CD14-positive monocyte (primary cell): ENCODE measurements at places on chromosomes 2 and 18.

DNA sequence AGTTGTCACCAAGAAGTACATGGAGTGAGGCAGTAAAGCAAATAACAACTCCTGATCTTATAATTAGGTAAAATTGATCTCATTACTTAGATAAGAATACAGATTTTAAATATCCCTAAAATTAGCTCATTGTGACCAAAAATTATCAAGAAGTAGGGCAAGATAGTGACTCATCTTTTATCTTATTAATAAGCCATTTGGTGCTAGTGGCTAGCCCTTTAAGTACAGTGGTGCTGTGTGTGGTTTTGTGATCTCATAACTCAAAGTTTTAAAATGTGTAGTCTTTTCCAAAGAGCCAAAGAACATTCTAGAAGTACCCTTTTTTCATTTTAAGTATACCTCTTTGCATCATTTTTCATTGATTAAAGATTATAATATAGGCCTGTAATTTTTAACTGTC is 569.4 kb upstream of the SETBP1 start:
- DNase-seq = no peak

GRCh38 chr2:217935901-217936684 is 66.7 kb downstream of the TNS1 start:
- DNase-seq = no peak

- DNase-seq = no peak
Measured at GRCh38 chr2:157322432-157322831, 3.2 kb downstream of the ERMN start.

DNA sequence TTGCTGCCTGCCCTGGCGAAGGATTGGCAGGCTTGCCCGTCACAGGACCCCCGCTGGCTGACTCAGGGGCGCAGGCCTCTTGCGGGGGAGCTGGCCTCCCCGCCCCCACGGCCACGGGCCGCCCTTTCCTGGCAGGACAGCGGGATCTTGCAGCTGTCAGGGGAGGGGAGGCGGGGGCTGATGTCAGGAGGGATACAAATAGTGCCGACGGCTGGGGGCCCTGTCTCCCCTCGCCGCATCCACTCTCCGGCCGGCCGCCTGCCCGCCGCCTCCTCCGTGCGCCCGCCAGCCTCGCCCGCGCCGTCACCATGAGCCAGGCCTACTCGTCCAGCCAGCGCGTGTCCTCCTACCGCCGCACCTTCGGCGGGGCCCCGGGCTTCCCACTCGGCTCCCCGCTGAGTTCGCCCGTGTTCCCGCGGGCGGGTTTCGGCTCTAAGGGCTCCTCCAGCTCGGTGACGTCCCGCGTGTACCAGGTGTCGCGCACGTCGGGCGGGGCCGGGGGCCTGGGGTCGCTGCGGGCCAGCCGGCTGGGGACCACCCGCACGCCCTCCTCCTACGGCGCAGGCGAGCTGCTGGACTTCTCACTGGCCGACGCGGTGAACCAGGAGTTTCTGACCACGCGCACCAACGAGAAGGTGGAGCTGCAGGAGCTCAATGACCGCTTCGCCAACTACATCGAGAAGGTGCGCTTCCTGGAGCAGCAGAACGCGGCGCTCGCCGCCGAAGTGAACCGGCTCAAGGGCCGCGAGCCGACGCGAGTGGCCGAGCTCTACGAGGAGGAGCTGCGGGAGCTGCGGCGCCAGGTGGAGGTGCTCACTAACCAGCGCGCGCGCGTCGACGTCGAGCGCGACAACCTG is at the start of gene DES:
TSS of gene DES (plus strand) at position 223 of the 857 bp plus-strand sequence. CDS start at position 309, 86 bp downstream.
- DNase-seq = no peak

DNA sequence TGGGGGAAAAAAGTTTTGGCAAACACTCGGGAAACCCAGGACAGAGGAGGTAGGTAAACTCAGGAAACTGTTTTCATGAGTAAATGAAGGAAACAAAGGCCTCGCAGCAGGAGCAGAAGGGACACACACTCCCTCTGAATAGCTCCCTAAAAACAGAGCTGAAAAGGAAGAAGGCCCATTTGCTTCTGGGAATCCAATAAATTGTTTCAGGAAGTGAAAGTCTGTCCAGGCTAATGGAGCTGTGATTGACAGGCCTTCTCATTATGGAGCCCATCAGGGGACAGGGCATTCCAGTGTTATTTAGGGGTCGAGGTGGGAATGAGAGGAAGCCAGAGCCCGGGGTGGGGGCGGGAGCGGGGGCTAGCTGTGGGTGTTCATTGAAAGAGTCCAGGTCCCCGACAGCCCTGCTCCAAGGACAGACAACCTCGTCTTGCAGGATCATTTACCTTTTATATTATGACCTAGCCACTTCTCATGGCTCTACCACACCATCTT is 81.2 kb downstream of the GBX2 start:
- no peak for DNase-seq

GRCh38 chr2:202133909-202134265 is 60.8 kb downstream of the KIAA2012 start:
- DNase-seq = no peak

GRCh38 chr2:16972276-16972675 is 306.6 kb upstream of the CYRIA start:
- no peak for DNase-seq

- no peak for DNase-seq
Measured at GRCh38 chr18:7068871-7069590, 48.6 kb downstream of the LAMA1 start.

- DNase-seq = no peak
Measured at GRCh38 chr2:31729065-31729439, 148.3 kb upstream of the SRD5A2 start.

DNA sequence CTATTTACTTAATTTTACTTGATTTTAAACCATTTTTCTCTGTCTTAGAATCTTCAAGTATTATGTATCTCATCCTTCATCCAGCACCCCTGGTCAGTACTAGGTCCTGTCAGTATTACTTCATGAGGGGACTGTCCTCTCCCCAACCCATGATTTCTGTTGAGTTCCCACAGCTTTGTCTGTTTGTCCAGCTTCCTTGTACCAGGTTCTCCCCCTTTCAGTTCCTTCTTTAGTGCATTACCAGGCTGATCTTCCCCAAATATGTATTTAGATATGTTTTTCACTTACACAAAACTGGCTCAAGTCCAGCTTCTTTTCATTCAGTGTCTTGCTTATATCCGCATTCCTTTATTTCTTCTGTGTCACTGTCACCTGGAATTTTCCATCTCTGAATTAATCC is 13.8 kb upstream of the TTC27 start:
- peak; percentile 49 for DNase-seq

DNA sequence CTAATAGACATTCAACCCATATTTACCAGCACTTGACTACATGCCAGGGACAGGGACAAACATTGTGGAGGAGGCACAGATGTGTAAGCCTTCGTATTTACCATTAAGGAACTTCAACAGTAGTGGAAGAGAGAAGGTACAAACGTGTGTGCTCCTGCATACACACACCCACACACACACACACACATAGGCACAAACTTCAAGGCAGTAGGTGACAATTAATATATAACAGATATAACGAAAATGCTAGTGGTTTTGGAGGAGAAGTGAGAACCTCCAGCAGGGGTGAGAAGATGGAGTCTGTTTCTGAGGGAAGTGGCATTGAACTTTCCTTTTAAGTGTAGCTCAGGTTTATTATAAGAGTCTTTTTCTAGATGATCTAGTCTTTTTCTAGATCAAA is 231.1 kb downstream of the SETBP1 start:
- no peak for DNase-seq

- DNase-seq = no peak
Measured at GRCh38 chr2:69241093-69241492, 145.9 kb downstream of the GFPT1 start.

- no peak for DNase-seq
Measured at GRCh38 chr18:6807515-6808257, 78.2 kb downstream of the ARHGAP28 start.

GRCh38 chr2:74327627-74328026 is 15.6 kb downstream of the SLC4A5 start:
- DNase-seq = no peak

DNA sequence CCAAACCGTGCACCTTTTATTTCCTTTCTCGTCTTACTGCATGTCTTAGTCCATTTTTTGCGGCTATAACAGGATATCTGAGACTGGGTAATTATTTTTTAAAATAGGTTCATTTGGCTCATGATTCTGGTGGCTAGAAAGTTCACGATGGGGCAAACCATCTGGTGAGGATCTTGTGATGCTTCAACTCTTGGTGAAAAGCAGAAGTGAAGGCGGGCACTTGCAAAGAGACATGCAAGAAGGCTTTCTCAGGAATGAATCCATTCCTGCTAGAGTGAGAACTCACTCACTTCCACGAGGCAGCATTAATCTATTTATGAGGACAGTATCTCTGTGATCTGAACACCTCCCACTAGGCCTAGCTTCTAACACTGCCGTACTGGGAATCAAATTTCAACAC is 327.1 kb upstream of the RBMS1 start:
- DNase-seq = no peak

DNA sequence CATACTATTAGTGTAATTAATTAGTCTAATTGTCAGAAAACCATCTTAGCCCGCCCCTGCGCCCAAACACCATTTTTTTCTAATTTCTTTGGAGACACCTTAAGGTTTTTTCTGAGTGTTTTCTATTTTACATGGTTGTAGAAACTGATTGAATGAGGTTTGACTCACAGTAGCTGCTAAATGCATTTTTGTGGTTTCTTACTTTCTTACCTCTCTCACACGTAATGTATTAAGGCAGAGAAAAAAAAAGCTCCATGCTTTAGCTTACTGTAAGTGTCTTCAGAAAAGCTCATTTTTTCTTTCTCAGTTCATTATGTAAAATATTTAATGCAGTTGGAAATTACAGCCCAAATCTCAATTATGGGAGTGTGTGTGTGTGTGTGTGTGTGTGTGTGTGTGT is 548.5 kb upstream of the LRRTM4 start:
- no peak for DNase-seq

DNA sequence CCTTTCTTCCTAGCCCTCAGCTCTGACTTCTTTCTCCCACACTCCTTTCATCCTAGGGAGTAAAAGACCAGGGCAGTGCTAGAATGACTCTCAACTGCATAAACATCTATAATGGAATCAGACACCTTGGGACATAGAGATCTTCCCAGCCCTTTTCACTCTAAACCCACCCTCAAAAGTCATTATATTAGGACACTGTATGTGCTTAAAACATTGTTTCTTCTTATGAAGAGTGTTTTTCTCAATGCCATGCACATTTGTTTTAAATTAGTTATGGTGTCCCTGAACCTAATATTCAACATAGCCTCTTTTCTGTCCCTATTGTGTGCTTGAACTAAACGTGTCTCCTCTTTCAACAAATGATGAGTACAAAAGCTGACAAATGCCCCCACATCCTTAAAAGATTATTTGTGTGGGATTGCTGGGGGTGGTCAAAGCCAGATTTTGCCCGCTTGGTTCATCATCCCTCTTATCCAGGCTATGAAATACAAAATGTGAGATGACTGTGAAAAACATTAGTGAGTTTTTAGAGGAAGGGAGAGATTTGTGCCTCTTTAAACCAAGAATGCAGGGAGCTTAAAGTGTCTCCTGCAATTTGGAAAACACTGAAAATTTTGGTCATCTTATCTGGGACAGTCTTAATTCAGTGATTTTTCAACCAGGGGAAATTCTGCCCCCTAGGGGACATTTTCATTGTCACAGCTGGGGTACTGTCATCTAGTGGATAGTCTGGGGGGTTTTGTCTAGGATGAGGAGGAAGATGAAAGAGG is 29.0 kb downstream of the SERPINB5 start:
- DNase-seq = peak; percentile 40

DNA sequence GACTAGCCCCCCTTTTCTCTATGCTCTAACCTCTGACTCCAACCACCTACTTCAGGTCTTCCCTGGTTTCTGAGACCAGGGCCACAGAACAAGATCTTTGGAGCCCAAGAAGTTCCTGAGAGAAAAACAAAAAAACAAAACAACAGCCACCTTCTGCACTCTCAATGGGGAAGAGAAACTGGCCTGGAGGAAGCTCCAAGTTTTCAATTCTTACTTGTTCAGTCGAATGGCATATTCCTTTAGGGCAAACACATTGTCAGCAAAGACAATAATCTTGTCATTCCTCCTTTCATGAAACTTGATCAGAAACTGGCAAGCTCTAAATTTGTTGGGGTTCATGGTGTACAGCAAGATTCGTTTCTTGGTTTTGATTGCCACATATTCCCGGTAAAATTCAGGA is 15.0 kb downstream of the ERCC3 start:
- DNase-seq = no peak

DNA sequence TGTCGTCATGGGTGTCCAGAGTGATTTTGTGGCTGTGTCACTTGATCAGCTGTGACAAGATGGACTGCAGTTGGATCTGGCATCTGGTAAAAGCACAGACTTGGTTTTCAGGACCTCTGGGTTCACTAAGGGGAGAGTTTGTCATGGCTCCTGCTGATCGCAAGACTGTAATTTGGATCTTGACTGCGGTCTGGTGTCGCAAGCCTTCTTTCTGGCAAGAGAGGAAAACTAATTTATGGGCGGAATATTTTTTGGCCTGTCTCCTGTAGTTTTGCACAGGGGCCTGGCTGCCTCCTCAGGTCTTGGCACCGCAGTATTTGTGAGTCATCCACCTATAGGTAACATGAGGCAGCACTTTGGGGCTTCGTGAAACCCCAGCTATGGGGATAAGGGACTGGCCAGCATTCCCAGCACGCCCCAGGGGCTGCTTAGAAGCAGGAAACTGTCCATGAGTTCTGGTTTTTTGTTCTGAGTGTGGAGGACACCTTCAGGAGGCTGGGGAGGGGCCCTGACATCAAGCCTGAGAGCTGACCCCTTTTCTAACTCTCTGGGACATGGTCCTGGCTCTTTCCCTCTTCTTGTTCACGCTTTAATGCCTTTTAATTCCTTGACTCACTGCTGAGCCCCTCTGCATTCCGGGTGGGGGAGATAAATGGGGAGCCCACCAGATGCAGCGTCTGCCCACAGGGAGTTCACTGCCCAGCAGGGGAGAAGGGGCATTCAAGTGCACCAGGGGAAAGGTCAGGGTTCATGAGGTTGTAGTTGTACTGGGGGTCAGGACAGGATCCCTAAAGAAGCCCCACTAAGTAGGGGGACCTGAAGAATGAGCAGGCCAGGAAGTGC is 12.2 kb downstream of the SH3BP4 start:
- no peak for DNase-seq

DNA sequence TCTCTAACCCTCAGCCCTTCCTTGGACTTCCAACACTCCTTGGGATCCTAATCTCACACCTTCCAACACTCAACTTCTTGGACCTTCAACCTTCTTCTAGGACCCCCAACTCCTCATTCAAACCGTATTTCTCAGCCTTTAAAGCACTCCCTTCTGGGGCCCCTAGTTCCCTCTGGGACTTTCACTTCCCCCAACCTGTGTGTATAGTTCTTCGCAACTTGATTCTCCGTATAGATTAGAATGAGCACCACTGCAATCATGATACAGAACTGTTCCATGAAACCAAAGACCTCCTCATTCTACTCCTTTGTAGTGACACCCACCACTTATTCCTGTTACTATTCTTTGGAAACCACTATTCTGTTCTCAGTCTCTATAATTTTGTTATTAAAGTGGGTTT is 62.0 kb upstream of the NFU1 start:
- peak; percentile 60 for DNase-seq

DNA sequence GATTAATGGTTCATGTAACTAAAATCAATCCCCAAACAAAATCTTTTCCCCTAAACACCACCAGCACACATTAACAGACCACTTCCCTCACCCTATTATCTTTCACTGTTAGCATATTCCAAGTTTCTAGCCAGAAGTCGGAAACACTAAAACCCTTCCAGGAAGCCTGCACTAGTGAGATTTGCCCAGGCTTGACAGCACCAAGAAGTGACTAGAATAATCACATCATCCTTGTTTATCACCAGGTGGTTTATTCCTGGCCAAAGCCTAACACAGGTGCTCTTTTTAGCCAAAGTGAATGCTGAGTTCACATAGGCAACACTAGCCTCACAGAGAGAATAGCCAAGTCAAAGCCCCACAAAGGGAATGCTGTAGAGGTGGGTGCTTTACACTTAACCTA is 221.2 kb upstream of the HNRNPA3 start:
- DNase-seq = no peak
